ENCODE measurements at places on chromosomes 12 and 14.

- DNase-seq = no peak
Observed at GRCh38 chr14:103534576-103535061, 5.6 kb downstream of the TRMT61A start.

DNA sequence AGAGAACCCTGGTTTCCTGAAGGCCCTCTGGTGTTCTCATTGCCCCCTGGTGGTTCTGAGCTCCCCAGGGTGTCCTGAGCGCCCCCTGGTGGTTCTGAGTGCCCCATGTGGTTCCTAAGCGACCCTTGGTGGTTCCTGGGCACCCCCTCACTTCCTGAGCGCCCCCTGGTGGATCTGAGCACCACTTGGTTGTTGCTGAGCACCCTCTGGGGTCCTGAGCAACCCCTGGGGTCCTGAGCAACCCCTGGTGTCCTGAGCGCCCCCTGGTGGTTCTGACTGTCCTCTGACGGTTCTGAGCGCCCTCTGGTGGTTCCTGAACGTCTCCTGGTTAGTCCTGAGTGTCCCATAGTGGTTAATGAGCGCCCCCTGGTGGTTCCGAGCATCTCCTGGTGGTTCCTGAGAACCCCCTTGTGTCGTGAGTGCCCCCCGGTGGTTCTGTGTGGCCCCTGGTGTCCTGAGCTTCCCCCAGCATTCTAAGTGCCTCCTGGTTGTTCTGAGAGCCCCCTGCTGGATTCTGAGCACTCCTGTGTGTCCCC is 568.3 kb downstream of the TMEM121 start:
- no peak for DNase-seq

- no peak for DNase-seq
Observed at GRCh38 chr12:42677461-42677860, 87.9 kb upstream of the PRICKLE1 start.

DNA sequence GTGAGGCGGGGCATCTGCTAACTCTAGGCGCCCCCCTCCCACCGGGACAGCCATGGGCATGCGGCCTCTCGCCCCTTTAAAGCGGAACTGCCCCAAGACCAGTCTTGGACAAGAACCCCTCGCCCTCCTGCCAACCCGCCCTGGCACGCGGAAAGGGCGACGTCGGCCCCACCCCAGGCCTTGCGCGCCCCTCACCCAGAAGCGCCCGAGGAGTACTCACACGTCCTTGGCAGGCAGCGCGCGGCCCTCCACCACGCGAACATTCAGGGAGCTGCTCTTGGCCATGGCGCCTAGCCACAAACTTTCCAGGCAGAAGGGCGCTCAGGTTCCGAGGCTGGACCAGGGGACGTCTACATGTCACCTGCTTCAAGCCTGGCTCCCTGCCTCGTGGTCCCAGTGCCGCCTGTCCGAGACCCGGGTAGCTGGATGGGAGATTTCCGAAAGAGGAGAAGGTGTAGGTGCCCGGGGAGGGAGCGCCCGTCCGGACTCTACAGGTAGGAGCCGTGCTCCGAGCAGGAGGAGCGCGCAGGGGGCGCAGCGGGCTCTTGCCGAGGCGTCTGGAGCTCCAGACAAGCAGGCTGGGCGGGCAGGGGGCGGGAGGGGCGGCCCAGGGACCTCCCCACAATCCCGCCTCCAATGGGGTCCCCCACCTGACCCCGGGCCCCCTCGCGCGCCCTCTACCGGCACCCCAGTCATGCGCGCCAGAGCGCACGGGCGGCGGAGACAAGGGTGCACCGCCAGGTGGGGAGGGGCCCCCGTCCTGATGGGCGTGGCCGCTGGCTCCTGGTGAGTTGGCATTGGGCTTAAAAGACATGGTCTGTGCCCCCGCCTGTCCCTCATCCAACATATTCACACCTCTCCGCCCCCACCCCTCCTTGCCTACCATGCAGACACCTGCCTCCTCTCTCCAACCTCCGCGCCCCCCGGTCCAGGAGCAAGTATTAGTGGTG is at the start of gene RASAL1:
TSS of gene RASAL1 (minus strand) at position 584 of the 950 bp plus-strand sequence. CDS start at position 285, 299 bp downstream.
- DNase-seq = no peak

- DNase-seq = peak; percentile 96
Observed at GRCh38 chr12:100573292-100574186, at the start of gene GAS2L3. TSS of gene GAS2L3 (plus strand) at chr12:100573684. CDS start at chr12:100594905, 21,221 bp downstream.

GRCh38 chr12:98645572-98646067 is 530 bp downstream of the APAF1 start:
- peak; percentile 51 for DNase-seq

GRCh38 chr12:100450735-100451134 is 22.9 kb upstream of the NR1H4 start:
- DNase-seq = no peak

- DNase-seq = no peak
Observed at GRCh38 chr14:35369701-35370191, 34.8 kb downstream of the NFKBIA start.

DNA sequence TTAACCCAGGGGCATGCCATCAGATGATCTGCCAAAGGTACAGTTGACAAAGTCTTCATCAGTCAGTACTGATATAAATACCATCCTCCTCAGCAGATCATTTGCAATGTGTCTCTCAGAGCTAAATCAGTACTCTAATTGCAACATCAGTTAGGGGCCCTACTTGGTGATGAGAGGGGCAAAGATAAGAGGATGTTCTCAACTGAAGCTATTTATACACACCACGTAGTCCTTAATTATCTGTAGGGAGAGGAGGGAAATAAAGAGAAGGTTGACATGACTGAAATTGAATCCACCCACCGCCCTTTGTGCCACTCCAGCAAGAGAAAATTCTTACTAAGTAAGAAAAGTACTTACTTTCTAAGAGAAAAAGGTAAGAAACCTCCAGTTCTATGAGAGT is 157.8 kb upstream of the NUDT4 start:
- DNase-seq = no peak

DNA sequence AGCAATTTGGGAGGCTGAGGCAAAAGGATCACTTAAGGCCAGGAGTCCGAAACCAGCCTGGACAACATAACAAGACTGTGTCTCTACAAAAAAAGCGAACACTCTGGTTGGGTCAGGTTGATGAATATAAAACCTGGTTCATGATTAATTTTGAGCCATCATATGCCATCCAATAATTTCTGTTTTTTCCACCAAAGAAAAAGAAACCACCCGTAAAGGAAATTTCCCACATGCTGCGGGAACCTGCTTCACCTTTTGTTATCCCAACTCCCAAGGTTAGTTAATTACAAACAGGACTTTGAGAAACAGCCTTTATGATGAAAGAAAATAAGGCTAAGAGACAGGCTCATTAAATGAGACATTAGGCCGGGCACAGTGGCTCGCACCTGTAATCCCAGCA is 24.1 kb upstream of the BICDL1 start:
- DNase-seq = no peak

DNA sequence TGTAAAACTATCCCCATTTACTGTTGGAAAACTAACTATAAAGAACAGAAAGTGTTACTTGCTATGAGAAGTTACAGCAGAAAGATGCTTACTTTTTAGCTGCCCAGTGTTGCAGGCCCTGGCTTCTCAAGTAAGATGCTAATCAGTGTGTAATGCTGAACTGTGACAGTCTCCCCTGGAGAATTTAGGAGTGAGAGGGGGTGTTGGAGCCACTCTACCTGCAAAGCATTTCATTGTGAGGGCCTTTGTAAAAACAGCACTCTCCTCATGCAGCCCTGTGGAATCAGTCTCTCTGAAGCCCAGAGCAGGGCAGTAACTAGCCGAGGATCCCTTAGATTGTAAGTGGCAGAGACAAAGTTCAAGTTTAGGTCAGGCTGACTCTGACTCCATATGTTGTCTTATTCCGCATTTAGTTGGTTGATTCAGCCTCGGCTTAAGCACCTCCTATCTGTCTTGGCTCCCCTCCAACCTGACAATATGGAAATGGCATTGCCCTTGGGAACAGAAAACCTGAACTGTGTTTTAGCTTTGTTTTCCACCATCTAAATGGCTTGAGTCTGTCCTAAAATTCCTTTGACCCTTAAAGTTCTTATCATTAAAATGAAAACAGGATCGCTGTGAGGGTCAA is 141.3 kb downstream of the PRKCH start:
- no peak for DNase-seq

- DNase-seq = no peak
Observed at GRCh38 chr12:110745542-110746284, 3.0 kb upstream of the PPP1CC start.

DNA sequence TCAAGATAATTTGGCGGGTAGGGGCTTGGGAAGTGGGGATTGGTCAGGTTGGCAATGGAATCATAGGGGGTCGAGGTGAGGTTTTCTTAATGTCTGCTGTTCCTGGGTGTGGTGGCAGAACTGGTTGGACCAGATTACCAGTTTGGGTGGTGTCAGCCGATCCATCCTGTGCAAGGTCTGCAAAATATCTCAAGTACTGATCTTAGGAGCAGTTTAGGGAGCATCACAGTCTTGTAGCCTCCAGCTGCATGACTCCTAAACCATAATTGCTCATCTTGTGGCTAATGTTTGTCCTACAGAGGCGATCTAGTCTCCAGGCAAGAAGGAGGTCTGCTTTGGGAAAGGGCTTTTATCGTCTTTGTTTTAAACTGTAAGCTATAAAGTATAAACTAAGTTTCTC is 868.4 kb downstream of the DIO2 start:
- DNase-seq = no peak

DNA sequence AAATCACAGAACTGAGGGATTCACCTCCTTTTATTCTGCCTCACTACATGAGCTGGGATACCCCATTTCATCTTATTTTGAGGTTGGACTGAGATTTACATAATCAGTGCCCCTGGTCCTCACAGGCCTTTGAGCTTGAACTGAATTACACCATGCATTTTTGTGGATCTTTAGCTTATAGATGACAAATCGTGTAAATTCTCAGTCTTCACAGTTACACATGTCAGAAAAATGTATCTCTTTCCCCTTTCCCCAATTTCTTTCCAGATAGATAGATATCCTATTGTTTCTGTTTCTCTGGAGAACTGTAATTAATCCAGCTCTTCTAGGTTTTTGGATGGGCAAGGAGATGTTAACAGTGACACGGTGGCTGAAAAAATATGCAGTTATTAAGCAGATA is 1778.9 kb upstream of the SEL1L start:
- DNase-seq = no peak

DNA sequence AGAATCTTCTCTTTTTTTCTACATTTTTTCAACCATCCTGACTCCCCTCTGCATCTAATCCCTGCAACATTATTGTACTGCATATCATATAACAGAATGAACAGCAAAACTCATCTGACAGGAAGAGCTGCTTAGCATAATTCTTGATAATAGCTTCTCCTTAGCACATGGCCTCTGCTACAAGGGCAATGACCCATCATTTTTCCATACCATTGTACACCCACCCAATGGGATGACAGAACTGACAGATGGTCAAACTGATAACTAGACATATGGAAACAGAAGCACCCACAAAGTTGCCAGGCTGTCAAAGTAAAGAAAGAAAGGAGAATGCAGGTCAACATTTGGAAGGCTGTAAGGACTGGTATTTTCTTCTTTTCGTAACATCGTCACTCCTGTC is 390.4 kb upstream of the USP15 start:
- DNase-seq = no peak

DNA sequence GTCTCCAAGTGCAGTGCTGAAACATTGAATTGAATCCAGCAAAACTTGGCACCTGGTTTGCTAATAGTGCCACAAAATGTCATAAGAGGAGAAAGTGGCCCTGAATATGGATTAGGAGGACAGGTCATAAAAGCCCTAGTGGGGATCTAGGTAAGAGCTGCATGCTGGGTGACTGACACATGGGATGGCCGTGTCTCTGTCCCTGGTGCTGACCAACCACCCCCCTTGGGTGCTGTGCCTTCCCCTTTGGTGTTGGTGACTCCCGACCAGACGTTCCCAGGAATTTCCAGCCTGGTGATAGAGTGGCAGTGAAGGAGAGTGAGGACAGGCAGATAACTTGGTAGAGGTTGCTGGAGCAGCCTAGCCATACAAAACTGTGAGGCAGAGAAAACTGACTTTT is 142.8 kb downstream of the VRK1 start:
- DNase-seq = no peak

- DNase-seq = no peak
Observed at GRCh38 chr14:66782853-66783252, 274.9 kb downstream of the GPHN start.

DNA sequence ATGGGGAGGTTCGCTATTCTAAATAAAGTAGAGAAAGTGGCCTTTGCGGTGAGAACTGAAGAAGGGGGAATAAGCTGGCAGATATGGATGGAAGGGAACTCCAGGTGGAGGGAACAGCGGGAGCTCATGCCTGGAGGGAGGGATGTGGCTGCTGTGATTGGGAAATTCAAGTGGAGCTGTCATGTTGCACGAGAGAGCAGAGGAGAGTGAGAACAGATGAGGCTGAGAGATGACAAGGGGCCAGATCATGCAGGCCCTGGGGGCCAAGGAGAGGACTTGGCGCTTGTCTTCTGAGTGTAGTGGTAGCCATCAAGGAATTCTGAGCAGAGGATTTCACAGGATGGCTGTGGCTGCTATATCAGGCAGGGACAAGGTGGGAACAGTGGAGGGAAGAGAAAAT is 35.0 kb downstream of the TGFB3 start:
- DNase-seq = no peak

DNA sequence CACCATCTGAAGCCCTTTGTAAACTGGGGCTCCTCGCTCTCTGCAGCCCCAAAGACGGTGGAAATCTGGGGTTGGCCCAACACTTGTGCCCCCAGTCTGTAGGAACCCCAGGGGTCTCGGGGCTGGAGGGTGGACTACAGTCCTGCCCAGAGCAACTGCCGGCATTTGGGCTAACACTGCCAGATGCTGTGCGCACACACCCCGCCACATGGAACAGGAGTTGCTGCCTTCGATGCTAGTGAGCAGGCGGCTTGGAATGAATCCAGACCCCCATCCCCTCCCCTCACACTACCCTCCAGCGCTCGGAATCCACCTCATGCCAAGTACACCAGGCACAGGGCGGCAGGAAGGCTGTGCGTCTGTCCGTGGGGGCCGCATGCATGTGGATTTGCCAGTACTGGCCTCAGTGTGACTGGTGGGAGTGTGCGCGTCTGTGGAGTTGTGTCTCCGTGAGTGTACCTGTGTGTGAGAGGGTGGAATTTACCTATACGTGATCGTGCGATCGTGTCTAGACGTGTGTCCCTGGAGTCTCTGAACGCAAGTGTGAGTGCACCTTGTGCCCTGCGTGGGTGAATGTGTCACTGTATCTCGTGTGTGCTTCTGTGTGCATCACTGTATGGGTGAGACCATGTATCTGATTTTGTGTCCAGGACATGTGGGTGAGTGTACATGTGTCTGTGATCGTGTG is 5.1 kb downstream of the LHX5 start:
- no peak for DNase-seq

- DNase-seq = peak; percentile 91
Observed at GRCh38 chr12:124391340-124392261, 96.7 kb downstream of the RFLNA start.

DNA sequence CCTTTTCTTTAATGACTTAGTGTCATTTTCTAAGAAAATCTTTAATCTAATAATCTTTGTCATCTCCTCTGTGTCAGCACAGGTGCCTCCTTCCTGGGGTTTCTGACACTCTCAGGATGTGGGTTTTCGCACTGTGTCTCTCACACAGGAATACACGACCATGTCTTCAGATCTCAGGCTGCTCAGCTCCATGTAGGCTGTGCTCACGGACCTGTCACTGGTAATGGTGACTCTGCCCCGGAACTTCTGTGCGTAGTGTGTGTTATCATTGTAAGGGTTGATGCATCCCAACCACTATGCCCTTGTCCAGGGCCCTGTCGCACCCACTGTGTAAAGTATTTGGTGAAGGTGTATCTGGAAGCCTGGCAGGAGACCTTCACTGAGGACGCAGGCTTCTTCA is 647.8 kb downstream of the TMEM121 start:
- DNase-seq = no peak

Measured in inflammatory macrophage treated with lipopolysaccharide for 4 hours (primary cell).